ENCODE measurements at places on chromosomes 12 and 14. TPM values are rescaled to one million over a fixed set of nuclear protein-coding genes. Genes with fewer than 3 reads are reported as not detected.

- no peak for DNase-seq
These were observed 31.6 kb upstream of the PTPRQ start for GRCh38 chr12:80412343-80412953.

Gene GPR132
- total RNA-seq, result 0.73 TPM

DNA sequence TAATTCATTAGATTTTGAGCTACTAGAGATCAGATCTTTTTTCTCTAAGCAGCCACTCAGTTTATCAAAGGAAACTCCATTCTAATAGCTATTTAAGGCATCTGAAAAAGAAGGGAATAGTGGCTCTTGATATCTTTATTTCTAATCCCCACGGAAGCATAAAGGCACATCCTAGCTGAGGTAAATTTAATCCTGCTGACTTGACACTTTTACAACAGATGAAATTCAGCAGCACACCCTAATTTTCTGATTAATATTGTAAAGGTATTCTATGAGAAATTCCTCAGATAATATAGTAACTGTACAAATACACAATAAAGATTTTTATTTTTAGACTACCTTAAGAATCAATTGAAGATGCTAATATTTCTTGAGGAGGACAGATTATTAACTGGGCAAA lies 916.4 kb downstream of the TMTC2 start:
- no peak for DNase-seq

GRCh38 chr14:103716091-103716801 lies 636 bp downstream of the ZFYVE21 start:
- no peak for DNase-seq

Gene YLPM1
- total RNA-seq, result 40.8 TPM
